Urinary bladder (tissue), 4 donors: ENCODE measurements at places on chromosomes 6 and 20. TPM values are rescaled to one million over a fixed set of nuclear protein-coding genes. Genes with fewer than 3 reads are reported as not detected.

The LY6G6D gene
- 3.1 TPM for total RNA-seq

GRCh38 chr6:168221497-168222079, 98.0 kb downstream of the DACT2 start:
- DNase-seq = no peak

GRCh38 chr6:25637960-25638434, 14.0 kb upstream of the SCGN start:
- DNase-seq = no peak

DNA sequence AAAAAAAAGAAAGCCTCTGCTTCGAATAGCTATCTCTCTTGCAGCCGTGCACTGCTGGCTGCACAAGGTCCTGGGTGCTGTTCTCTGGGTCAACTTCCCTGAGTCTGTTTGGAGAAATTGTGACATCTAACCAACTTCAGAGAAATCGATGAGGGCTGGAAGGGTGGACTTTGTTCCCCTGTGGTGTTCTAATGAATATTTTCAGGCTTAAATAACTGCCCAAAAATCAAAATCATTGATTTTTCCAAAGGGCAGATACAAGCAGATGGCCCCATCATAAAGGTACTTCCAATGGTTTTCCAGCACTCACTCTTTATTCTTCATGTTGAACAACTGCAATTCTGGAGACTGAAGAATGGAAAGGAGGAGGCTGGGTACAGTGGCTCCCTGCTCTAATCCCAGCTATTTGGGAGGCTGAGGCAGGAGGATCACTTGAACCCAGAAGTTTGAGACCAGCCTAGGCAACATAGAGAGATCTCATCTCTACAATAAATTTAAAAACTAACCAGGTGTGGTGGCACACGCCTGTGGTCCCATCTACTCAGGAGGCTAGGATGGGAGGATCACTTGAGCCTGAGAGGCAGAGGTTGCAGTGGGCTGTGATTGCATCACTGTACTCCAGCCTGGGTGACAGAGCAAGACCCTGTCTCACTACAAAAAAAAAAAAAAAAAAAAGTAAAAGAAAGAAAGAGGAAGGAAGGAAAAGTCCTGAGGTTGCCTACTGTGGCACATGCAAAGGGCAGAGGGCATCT, 59.1 kb downstream of the FOXA2 start:
- no peak for DNase-seq

The EDN1 gene
- 13.5 TPM for total RNA-seq

DNA sequence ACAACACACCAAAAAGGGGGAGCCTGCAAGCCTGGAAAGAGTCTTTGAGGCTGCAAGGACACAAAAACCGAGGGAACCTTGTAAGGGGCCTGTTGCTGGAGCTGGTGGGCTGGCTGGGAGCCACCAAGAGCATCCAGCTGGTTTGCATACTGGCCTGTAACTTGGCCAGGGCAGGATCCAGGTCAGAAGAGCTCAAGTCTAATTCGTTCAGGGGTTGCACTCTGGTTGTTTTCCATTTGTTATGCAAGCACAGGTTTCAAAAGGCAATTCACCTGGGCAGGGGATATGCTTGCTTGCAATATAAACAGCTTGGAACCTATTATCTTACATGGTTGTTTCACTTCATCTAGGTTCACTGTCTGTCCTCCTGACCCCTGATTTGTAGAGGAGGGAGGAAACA, 98.3 kb upstream of the GCM1 start:
- no peak for DNase-seq

GRCh38 chr6:52186480-52186879, 305 bp downstream of the IL17A start:
- DNase-seq = no peak

DNA sequence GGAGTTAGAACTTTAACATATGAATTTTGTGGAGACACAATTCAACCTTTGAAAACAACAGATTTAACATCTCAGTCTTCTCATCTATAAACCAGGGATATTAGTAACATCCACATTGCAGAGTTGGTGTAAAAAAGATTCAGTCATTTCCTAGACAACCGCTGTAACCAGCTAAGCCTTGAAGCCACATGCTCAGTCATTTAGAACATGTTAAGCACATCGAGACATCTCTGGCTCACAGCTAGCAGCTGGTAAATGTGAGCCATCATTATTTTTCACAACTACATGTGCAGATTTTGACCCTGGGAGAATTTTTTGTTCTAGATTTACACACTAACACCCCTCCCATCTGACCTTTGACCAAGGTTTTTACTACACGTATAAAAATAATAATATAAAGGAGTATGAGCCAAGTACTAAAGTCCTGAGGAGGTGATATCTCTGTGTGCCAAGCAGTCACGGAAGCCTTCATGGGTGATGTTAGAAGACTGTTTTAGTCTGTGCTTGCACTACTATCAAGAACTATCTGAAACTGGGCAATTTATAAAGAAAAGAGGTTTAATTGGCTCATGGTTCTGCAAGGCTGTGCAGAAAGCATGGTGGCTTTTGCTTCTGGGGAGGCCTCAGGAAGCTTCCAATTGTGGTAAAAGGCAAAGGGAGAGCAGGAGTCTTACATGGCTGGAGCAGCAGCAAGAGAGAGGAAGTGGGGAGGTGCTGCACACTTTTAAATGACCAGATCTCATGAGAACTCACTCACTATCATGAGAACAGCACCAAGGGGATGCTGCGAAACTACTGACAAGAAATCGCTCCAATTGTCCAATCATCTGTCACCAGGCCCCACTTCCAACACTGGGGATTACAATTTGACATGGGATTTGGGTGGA, 48.7 kb upstream of the IL20RA start:
- DNase-seq = no peak

GRCh38 chr20:45940469-45940868, 6.0 kb downstream of the PCIF1 start:
- DNase-seq = no peak

The ANGPT4 gene
- total RNA-seq = 0.21 TPM

The COQ3 gene
- total RNA-seq = 4.8 TPM

DNA sequence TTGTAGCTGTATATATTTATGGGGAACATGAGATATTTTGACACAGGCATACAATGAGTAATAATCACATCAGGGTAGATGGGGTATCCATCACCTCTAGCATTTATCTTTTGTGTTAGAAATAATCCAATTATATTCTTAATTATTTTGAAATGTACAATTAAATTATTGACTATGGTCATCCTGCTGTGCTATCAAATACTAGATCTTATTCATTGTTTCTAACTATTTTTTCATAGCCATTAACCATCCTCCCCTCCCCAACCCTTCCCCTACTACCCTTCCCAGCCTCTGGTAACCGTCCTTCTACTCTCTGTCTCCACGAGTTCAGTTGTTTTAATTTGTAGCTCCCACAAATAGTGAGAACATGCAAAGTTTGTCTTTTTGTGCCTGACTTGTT, 28.5 kb downstream of the NKX2-4 start:
- no peak for DNase-seq

GRCh38 chr6:167699141-167699931, 127.4 kb upstream of the AFDN start:
- DNase-seq = no peak

The BPI gene
- 0.32 TPM for total RNA-seq

- no peak for DNase-seq
Measured at GRCh38 chr6:169326067-169326799, 72.6 kb upstream of the THBS2 start.

The FLRT3 gene
- total RNA-seq = 53.7 TPM

DNA sequence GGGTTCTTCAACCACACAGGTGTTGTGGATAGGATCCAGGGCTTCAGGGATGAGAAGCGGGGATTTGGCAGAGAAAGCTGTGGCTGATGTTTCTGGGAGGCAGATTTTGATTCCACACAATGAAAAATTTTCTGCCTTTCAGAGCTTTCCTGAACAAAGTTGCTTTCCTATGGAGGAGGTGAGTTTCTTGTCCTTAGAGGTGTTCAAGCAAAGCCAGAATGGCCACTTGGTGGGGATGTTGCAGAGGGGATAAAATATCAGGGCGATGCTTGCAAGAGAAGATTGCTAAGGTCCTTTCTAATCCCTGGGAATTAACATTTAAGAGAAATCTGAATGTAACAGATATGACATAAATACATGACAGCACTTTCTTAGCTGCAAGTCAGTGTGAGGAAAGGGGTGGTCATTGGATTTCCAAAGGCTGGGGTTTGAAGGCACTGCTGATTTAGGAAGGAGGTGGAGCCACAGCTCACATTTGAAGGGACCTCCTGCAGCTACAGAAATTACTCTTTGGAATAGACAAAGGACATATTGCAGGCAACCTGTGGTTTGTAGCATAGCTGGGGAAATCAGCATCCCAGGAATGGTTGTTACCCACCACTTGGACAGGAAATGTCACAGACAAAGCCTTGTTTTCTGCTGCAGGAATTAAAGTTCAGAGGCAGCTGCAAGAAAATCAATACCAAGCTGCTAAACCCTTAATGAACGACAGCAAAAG, 271.1 kb upstream of the CHD6 start:
- DNase-seq = no peak

The PAX1 gene
- total RNA-seq = not detected

- DNase-seq = no peak
Measured at GRCh38 chr6:90209527-90209926, 87.1 kb downstream of the BACH2 start.

DNA sequence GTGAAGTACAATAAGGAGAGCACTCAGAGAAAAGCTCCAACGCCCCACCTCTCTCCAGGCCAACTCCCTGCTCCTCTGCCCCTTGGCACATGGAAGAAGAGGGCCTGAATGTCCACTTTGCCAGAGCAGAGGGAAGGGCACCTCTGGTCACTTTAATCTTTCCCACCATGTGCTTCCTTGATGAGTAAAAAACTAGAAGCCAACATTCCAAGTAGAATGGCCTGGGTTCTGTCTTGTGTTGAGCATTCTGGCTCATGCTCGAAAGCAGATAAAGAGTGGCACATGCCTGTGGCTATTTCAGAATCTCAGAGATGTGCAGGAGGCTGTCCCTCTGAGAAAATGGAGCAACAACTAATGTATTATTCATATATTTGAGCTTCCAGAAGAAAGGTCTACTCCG, 177.4 kb upstream of the PLN start:
- no peak for DNase-seq

DNA sequence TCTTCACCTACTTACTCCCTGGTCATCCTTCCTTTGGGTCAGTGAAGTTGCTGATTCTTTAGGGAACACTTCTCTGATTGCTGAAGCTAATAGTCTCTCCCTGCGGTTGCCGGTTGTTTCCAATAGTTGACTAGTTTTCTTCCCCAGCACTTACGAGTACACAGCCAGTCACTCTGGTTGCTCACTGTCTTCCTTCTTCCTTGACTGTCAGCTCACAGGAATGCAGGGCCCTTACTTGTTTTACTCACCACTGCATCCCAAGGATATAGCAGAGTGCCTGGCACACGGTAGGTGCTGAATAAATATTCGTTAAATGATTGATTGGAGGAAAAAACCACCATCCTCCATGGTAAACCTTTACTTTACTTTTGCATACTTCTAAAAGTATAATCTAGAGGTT, 345.0 kb downstream of the QKI start:
- DNase-seq = no peak
